Fibroblast of skin of left biceps (primary cell): ENCODE measurements at places on chromosomes 1 and 21.

DNA sequence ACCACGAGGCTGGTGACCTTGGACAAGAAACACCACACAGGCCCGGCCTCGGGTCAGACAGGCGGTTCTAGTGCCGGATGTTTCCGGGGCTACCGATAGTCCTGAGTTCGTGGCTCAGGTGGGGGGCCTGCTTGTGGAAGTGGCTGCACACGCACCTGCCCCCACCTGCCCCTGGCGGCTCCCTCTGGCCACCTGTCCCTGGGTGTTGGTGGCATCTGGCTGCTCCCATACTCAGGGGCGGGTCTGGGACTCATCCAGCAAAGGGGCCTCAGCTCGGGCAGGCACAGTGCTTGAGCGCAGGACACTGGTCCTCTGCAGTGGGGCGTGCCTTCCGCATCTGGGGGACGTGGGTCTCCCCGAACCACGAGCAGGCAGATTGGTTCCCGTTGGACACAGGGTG, 33.6 kb downstream of the TP73 start:
- no peak for DNase-seq

GRCh38 chr1:166839600-166840308, 479 bp downstream of the POGK start:
- DNase-seq = peak; percentile 1

GRCh38 chr1:24735156-24735508, 10.1 kb upstream of the CLIC4 start:
- DNase-seq = no peak

DNA sequence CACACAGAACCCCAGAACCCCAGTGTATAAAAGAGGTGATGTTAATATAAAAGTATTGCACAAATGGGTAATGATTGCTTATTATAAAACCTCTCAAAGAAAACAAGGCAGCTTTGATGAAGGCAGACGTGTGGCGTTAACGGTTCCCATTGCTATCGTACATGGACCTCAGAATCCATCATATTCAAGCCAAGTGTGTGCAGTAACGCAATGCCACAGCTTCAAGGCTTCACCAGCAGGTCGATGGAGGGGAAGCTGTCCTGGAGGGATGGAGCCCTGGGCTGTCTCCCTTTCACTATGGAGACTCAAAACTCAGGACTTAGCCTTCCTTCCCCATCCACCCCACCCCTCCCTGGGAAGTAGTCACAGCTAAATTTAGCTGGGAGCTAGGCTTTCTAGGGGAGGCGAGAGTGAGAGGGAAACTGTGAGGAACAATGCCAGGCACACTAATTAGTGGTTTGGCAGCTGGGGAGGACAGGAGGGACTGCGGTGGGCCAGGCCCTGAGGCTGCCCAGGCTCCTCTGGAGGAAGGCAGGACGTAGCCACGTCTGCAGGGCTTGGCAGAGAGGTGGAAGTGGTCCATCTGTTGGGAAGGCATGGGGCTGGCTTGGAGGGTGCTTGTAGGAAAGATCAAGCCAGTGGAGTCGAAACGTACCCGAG, 121.2 kb downstream of the HMGB4 start:
- DNase-seq = peak; percentile 17

DNA sequence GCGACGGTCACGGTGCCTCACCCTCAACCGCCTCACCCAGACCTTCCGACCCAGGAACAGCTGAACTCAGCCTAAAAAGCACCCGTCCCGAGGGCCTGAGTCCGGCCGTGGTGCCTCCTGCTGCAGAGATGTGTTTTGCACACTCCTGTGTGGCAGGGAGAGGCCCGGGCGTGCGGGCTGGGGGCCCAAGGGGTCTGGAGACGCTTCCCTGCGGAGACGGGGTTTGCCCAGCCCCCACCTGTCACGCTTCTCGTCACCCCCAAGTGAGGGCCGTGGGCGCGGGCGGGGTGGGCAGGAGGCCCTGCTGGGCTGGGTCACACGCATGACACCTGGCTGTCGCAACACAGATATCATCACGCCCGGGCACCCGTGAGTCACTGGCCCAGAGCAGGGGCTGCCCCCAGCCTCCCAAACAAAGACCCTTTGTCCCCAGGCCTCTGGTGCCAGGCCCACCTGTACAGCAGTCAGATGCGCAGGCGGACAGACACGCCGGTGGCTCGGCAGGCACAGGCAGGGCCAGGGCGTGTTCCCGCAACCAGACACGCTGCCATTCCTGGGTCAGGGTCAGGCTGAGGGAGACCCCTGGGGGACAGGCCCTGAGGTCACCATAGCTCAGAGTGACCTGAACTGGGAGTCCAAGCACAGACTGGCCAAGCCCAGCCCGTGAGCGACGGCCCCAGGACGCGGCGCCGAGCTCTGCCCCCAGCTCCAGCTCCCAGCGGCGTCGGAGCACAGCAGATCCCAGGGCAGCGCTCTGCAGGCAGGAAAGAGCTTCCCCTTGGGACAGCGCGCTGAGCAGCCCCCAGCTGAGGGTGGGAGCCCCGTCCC, 6.1 kb downstream of the B3GALT6 start:
- DNase-seq = no peak
